ENCODE measurements at places on chromosomes 16 and 17.

DNA sequence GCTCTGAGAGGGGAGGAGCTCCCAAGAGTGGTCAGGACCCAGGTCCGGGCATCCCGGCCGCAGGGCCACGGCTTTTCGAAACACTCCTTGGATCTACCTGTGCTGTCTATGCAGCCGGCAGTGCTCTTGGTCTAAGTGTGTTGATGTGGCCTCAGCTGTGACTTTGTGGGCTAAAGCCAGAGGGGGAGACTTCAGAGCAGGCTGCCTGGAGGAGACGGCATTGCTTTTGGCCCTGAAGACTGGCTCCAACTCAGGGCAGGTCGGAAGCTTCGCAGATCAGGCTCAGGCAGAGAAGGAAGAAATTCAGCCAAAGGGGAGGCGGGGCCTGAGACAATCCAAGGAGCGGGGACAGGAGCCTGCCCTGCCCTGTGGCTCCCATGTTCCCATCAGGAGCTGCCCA, 31.4 kb downstream of the PIEZO1 start:
- no peak for DNase-seq

DNA sequence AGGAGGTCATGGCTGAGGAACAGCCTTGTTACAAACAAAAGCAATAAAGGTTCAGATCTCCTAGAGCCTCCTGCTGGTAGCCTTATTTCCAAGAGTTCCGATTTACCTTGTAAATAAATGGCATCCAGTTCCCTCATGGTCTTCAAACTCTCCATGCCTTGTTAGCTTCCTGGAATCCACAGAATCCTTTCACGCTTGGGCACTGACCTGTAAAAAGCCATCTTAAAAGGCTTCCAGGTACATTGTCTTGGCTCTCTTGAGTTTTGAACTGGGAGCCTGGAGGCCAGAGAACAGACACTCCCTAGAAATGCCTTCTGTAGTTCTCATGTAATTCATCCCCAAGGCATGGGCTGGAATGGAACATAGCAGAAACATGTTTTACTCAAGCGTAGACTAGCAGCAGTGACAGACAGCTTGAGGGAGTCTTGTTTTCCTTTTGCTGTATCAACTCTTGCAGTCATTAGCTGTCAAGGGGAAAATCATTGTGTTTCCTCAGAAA, 207.9 kb downstream of the SNX29 start:
- DNase-seq, result no peak

DNA sequence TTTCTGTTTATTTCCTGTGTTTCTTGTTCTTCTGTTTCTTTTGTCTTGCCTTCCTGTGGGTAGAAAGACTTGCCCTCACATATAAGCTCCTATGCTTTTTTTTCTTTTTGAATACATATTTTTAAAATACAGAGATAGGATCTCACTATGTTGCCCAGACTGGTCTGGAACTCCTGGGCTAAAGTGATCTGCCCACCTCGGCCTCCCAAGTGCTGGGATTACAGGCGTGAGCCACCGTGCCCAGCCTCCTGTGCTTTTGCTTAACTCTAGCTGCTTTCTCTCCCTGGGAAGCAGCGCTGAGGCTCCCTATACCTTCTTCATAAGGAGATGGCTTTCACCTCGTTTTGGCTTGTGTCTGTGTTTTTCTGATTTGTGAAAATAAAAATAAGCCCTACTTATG, 93.4 kb upstream of the FA2H start:
- DNase-seq, result no peak

- DNase-seq, result peak; percentile 22
Observed at GRCh38 chr16:48232493-48233040, 11.5 kb upstream of the LONP2 start.

DNA sequence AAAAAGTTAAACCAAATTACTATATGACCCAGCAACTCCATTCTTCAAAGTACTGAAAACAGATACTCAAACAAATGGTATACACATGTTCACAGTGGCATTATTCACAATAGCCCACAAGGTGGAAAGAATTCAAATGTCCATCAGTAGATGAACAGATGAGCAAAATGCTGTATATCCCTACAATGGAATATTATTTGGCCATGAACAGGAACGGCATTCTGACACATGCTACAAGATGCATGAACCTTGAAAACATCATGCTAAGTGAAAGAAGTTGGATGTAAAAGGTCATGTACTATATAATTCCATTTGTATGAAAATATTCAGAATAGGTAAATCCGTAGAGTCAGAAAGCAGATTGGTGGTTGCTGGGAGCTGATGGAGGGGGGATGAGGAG, 73.5 kb upstream of the XYLT1 start:
- no peak for DNase-seq

- no peak for DNase-seq
Observed at GRCh38 chr17:74868251-74868907, 4.4 kb downstream of the FDXR start.

- peak; percentile 65 for DNase-seq
Observed at GRCh38 chr17:20116683-20117309, 107.6 kb downstream of the SPECC1 start.

GRCh38 chr16:22348291-22348690, 26.1 kb downstream of the CDR2 start:
- no peak for DNase-seq

DNA sequence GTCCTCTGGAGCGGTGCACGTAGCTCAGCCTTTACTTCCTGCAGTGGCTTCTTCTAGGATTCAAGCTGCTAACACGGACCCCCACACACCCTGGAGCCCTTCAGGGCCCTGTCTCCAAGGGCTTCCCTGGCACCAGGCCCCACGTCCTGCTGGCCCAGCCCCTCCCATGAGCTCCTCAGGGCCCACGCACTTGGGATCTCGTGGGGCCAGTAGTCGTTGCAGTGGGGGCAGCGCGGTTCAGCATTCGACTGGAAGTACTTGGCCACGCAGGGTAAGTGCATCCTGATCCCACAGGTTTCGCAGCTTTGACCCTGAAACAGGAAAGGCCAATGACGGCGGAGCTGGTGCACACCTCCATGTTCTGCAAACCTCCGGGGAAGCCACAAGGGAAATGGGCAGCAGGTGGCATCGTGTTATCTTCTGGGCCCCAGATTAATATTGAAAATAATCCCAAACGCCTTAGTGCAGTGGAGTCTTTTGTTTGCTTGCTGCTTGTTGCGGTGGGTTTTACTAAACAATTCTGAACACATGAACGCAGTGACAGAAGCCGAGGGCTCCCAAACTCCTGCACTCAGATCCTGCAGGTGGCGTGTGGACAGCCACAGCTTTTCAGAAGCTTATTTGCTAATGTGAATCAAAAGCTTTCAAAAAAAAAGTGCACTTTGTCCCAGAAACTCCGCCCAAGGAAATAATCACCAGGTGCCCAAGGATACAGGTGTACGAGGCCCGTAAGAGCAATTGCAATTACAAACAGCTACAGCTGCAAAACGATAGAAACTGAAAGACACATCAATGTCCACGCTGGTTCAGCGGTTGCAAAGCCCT, 22.4 kb downstream of the KDM8 start:
- no peak for DNase-seq

DNA sequence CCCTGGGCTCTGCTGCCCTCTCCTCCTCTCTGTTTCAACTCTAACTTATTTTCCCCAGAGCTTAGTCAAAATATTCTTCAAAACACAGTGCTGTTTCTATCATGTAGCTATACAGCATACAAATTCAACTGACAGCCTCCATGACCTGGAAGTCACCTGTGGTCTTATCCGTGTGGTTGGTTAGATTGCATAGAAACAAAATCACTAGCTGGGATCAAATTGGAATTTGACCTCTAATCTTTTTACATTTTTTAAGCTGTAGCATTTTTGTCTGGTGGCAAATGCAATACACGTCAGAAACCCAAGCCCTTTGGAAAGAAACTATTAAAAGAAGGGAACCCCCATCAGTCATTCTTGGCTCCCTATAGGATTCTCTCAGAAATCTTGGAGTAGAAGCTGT, 57.3 kb downstream of the ABCC12 start:
- DNase-seq, result no peak

DNA sequence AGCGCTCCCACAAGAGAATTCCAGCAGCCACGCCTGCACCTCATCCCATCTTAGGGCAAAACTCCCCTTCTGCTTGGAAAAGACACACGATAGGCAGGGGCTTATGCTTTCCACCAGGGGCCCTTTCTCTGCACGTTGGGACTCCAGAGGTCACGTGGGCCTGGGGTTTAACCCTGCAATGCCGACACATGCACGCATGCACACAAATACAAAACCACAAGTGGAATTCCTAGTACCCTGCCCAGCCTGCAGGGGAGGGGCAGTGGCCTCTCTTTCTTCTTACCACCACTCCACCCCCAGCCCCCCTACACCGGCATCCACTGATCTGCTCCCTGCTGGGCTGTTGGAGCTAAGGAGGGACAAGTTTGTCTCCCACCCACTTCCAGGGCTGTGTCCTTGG, 16.8 kb upstream of the CCDC182 start:
- DNase-seq, result no peak

DNA sequence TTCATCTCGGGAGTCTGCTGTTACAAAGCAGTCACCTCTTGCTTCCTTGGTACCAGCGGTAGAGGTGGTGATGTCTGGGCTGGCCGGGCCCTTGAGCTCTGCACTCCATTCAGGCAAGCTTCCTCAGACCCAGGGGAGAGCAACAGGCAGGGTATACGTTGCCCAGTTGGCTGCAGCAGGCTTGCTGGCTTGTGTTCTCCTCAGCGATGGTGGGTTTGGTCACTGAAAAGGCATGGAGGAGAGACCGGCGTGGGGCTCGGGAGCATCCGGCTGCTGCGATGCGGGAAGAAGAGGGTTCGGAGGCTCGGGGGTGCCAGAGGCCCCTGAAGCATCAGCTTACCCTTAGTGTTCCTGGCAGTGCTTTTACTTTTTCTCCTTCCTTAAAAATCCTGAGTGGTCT, 25.8 kb downstream of the SAP30BP start:
- DNase-seq, result no peak

- no peak for DNase-seq
Observed at GRCh38 chr17:48925251-48925990, 17.2 kb downstream of the UBE2Z start.

GRCh38 chr16:3101018-3101840, 2.1 kb upstream of the ZSCAN10 start:
- DNase-seq, result no peak

DNA sequence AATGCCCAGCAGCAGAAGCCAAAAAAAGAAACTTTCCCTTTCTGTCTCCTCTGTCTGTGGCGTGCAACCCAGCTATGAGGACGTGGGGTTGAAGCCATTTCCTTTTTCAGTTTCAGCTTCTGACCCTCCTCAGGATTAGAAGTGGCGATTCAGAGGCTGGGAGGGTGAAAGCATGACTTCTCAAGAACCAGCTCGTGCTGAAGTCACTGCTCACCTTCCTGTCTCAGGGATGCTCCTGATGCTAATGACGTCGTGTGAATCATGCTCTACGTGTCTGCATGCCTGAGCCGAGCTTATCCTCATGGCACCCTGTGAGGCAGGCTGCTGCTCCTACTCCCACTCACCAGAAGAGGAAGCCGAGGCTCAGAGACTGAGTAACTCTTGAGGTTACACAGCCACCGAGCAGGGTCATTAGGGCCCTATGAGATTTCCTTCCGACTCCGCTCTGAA, 5.7 kb upstream of the LPO start:
- DNase-seq, result no peak

DNA sequence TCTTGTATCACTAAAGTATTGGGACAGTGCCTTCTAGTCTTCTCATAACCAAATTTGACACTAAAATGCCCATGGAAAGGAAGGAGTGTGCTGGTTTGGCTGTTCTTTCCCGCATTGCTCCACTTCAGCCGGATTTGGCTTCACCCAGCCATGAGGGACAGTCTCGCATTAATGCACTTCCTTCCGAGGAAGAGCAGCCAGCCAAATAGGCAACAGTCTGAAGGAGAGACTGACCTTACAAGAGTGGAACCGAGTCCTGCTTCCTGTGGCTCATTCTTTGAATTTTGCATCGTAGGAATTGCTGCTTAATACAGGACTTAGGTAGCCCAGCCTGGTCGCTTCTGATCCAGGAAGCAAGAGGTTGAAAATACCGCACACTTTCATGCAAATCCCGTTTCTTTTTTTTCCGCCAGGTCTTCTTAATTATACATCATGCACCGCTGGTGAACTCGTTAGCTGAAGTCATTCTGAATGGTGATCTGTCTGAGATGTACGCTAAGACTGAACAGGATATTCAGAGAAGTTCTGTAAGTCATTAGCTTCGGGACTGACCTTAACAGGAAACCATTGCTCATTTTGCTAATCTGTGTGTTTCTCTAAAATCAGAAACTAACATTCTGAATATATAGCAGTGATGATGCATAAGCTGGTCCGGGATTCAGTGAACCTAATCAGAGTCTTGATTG, 38.2 kb downstream of the CLEC16A start:
- no peak for DNase-seq

DNA sequence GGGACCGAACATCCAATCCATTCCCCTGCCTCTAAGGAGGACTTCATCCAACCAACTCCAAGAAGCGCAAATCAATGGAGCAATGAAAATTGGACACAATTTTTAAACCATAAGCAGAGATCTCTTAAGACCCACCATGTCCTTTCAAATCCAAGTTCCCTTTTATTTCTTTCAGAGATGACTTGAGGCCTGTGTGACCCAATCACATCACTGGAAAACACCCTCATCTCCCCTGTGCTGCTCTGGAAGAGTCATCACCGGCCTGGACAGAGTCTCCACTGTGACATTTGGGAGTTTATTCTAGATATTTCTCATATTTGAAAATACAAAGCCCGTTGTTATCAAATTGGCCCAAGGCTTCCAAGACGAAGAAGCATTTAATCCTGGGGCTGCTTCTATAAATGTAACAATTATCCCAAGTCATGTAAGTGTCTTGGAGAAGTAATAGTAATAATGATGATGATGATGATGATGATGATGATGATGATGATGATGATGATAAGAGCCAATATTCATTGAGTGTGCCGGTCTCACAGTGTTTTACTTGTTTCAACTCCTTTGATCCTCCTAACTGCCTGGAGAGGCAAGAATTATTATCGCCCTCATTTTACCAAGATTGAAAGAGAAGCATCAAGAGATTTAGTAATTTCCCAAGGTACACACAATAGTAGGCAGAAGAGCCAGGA, 72.1 kb downstream of the COPRS start:
- no peak for DNase-seq

GRCh38 chr17:29469276-29469675, 79.1 kb downstream of the TAOK1 start:
- DNase-seq, result no peak

All from T-helper 2 cell (primary cell).